ENCODE measurements at places on chromosomes 12 and 14. TPM values are rescaled to one million over a fixed set of nuclear protein-coding genes. Genes with fewer than 3 reads are reported as not detected.

Gene TMEM132D
- total RNA-seq = 0.05 TPM

Gene PRB2
- total RNA-seq = not detected

Gene RAB15
- 7.4 TPM for total RNA-seq

Gene RESF1
- total RNA-seq = 20.5 TPM

Gene RERG
- total RNA-seq = 4.1 TPM

Gene RND1
- total RNA-seq = 17.4 TPM

Gene DNAJC22
- 3.1 TPM for total RNA-seq

Gene RNF34
- total RNA-seq = 71.2 TPM

Gene LMO3
- total RNA-seq = not detected

Gene CPNE6
- total RNA-seq = not detected

Gene GPR132
- 2.1 TPM for total RNA-seq

Gene KRT73
- total RNA-seq = not detected

Gene USP44
- total RNA-seq = 7.2 TPM

Gene ACTR10
- 74.3 TPM for total RNA-seq

Gene COCH
- total RNA-seq = 27.1 TPM

Gene BATF
- total RNA-seq = not detected

Gene SVOP
- total RNA-seq = not detected

Gene SIX1
- 7.6 TPM for total RNA-seq

Gene KRT7
- total RNA-seq = 124 TPM

Gene RHOJ
- not detected for total RNA-seq

Gene KCNC2
- under 0.01 TPM for total RNA-seq

Gene KRT84
- not detected for total RNA-seq

Gene MGST1
- total RNA-seq = 65.5 TPM

Gene FGD6
- total RNA-seq = 33.9 TPM

Gene ASPG
- total RNA-seq = 0.89 TPM

Gene KCNH3
- total RNA-seq = 4.3 TPM

Gene AEBP2
- total RNA-seq = 21.7 TPM

Gene SERPINA3
- total RNA-seq = 46.4 TPM

Gene CLEC4E
- total RNA-seq = 59.4 TPM

Gene ANG
- 2.3 TPM for total RNA-seq

Gene NAA30
- 32.6 TPM for total RNA-seq

Gene TCL1B
- total RNA-seq = not detected

Measured in renal cortical epithelial cell (primary cell).